H9 (cell line): ENCODE measurements at places on chromosomes 6 and 20.

DNA sequence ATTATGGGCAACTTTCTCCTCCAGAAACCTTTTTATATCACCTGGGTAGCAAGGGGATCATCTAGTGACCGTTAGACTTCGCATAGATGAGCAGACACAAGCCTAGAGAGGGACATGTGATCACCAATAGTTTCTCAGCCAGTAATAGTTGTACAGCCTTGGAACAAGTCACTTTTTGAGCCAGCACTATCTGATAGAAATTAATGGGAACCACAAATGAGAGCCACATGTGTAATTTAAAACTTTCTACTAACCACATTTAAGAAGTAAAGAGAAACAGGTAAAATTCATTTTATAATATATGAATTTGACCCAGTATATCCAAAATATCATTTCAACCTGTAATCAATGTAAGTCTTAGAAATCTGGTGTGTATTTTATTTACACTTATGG lies 592 bp upstream of the CTNNBL1 start:
- H3K4me1 ChIP-seq = 0 out of 2 replicates have a peak, but pooled peaks cover 4% of the 10 kb centered on the region
- H3K27me3 ChIP-seq = no peaks in the 10 kb centered on the region
- no peaks in the 10 kb centered on the region; the same call in 1 of the 2 replicates for H3K36me3 ChIP-seq
- peak overlapping the region; percentile 99 for H3K4me3 ChIP-seq
- no peak overlapping the region for H3K27ac ChIP-seq

DNA sequence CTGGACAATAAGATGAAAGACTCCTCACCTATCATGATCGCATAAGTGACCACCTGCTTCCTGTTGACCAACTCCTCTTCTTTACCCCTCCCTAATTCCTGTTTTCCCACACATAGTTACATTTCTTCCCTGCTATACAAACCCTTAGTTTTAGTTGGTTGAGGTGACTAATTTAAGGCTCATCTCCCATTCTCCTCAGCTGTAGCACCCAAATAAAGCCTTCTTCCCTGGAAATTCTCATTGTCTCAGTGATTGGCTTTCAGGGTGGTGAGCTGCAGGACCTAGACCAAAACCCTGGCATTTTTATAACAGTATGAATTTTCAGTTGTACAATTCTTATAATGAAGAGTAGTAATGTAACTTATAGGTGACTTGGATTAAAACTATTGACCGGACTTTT lies 2.1 kb downstream of the FKBP1C start:
- no peak overlapping the region for H3K4me3 ChIP-seq
- peaks cover 19% of the 10 kb centered on the region for H3K36me3 ChIP-seq
- no peaks in the 10 kb centered on the region for H3K27me3 ChIP-seq
- H3K27ac ChIP-seq = no peak overlapping the region
- no peak for DNase-seq

- peaks cover 6% of the 10 kb centered on the region; the same call in 1 of the 2 replicates for H3K36me3 ChIP-seq
- no peaks in the 10 kb centered on the region for H3K27me3 ChIP-seq
Observed at GRCh38 chr6:63637865-63638445, 2.4 kb downstream of the PHF3 start.

- no peak overlapping the region for H3K27ac ChIP-seq
- no peak overlapping the region for H3K4me3 ChIP-seq
- H3K36me3 ChIP-seq = no peaks in the 10 kb centered on the region
- no peaks in the 10 kb centered on the region for H3K27me3 ChIP-seq
- peak; percentile 93 for DNase-seq
Observed at GRCh38 chr6:109236115-109237076, 141.1 kb downstream of the CEP57L1 start.

DNA sequence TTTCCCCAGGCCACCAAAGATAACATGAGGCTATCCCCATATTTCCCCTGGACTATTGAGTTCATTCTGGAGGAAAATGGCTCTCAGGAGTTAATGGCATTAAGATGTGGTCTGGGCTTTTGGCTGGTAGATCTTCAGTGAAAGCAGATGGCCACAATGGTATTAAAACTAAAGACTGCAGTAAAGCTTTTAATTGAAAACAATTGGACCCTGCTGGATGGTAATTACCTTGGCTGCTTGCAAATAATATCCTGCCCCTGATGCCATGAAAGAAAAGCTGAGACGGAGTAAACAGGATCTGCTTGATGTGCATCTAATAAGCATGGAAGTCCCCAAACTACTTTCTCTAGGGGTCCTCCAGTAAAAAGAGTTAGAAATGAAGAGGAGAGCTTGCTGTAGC lies 255.8 kb downstream of the QKI start:
- no peaks in the 10 kb centered on the region; the same call in 1 of the 2 replicates for H3K4me1 ChIP-seq
- no peaks in the 10 kb centered on the region for H3K36me3 ChIP-seq
- no peak overlapping the region for H3K4me3 ChIP-seq
- H3K27ac ChIP-seq = no peak overlapping the region
- H3K27me3 ChIP-seq = no peaks in the 10 kb centered on the region

DNA sequence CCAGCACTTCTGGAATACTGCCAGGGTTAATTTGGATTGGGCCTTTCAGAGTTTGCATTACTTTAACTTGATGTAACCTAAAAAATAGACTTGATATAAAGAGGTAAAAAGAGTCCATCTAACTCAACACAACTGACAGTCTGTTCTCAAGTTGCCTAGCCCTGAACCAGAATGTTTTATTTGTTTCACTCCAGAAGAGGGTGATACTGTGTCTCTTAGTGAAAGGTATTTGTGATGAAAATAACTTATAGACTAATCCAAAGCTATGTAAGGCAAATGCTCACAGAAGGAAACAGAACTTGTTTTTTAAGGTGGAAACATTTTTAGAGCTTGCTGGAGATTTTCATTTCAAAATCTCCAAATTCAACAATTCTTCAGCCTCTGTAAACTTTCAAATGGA lies 469.1 kb upstream of the RUNX2 start:
- H3K27ac ChIP-seq = no peak overlapping the region
- DNase-seq = no peak
- no peaks in the 10 kb centered on the region for H3K4me1 ChIP-seq

DNA sequence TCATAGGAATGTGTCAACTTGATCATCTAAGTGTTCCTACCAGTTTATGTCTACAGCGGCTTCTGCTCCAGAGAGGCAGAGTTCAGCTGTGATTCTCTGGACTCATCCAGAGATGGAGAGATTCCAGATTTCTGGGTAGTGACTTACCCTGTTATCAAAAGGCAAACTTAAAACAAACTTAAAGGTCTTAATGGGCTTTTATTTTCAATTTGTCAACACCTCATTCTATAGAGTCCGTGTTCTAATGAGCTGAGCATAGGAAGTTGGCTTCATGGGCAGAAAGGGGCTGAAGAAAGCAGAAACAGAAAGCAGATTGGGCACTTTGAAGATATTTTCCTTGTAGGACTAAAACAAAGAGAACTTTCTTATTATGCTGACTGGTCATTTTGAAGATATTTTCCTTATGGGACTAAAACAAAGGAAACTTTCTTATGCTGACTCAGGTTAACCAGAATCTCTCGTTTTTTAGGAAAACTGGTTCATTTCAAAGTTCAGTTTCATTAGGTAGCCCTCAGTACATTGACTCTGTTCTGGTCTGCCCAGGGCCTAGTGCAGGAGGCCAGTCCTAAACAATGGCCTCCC lies 185.1 kb downstream of the CDH26 start:
- no peak overlapping the region for H3K27ac ChIP-seq
- H3K4me1 ChIP-seq = no peaks in the 10 kb centered on the region
- no peaks in the 10 kb centered on the region for H3K27me3 ChIP-seq

GRCh38 chr6:142900227-142900971 lies 44.6 kb downstream of the HIVEP2 start:
- no peaks in the 10 kb centered on the region for H3K4me1 ChIP-seq
- DNase-seq = no peak
- no peak overlapping the region for H3K4me3 ChIP-seq
- H3K36me3 ChIP-seq = no peaks in the 10 kb centered on the region
- H3K27ac ChIP-seq = no peak overlapping the region

- no peak overlapping the region for H3K27ac ChIP-seq
- DNase-seq = no peak
- no peaks in the 10 kb centered on the region for H3K36me3 ChIP-seq
- H3K4me3 ChIP-seq = no peak overlapping the region
- no peaks in the 10 kb centered on the region for H3K27me3 ChIP-seq
Observed at GRCh38 chr20:48607544-48607865, 220.3 kb downstream of the PREX1 start.

- no peak for DNase-seq
- no peaks in the 10 kb centered on the region for H3K27me3 ChIP-seq
- H3K4me1 ChIP-seq = no peaks in the 10 kb centered on the region
- no peak overlapping the region; the same call in 2 of the 3 replicates for H3K4me3 ChIP-seq
- no peaks in the 10 kb centered on the region for H3K36me3 ChIP-seq
- H3K27ac ChIP-seq = no peak overlapping the region
Observed at GRCh38 chr20:57881466-57882385, 171.9 kb upstream of the PMEPA1 start.

GRCh38 chr20:1119128-1119505 lies 715 bp downstream of the PSMF1 start:
- H3K36me3 ChIP-seq = peaks cover 27% of the 10 kb centered on the region
- H3K4me3 ChIP-seq = peak overlapping the region; percentile 96
- no peak for DNase-seq
- H3K27me3 ChIP-seq = no peaks in the 10 kb centered on the region

DNA sequence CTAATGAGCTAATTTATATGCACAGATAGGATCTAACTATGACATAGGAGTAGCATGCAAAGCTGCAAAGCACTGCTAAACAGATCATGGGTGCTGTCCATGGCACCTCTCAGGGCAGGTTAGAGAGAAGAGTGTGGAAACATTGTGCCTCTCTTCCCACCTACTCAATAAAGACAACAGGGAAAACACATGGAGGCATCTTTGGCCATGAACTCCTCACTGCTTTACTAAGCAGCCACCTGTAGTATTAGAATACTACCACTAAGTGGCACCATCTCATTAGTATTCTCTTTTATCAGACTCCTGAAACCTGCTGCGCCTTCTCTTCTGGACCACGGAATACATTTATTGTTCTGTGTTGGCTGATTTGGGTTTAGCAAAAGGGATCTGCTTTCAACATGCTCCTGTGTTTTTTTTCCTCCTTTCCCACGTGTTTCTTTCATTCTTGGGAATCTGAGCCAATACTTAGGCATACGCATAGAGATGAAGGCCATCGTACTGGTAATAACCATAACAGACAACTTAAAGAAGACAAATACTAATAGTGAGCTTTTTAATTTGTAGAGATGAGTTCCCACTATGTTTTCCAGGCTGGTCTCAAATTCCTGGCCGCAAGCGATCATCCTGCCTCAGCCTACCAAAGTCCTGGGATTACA lies 9.4 kb upstream of the HDDC2 start:
- no peak overlapping the region for H3K27ac ChIP-seq
- no peak overlapping the region for H3K4me3 ChIP-seq
- H3K4me1 ChIP-seq = no peaks in the 10 kb centered on the region
- no peaks in the 10 kb centered on the region for H3K27me3 ChIP-seq

GRCh38 chr6:138278326-138278725 lies 60.0 kb upstream of the PBOV1 start:
- no peaks in the 10 kb centered on the region for H3K4me1 ChIP-seq
- no peaks in the 10 kb centered on the region for H3K27me3 ChIP-seq
- H3K36me3 ChIP-seq = no peaks in the 10 kb centered on the region

GRCh38 chr6:36463676-36464075 lies 20.9 kb downstream of the KCTD20 start:
- DNase-seq = no peak
- H3K36me3 ChIP-seq = no peaks in the 10 kb centered on the region
- no peaks in the 10 kb centered on the region for H3K27me3 ChIP-seq

GRCh38 chr6:138648127-138648526 lies 125.4 kb upstream of the CCDC28A start:
- no peaks in the 10 kb centered on the region for H3K4me1 ChIP-seq
- H3K27me3 ChIP-seq = no peaks in the 10 kb centered on the region
- H3K36me3 ChIP-seq = peaks cover 10% of the 10 kb centered on the region; the same call in 1 of the 2 replicates
- DNase-seq = no peak
- H3K4me3 ChIP-seq = no peak overlapping the region

GRCh38 chr6:82178077-82178758 lies 69.3 kb downstream of the IBTK start:
- H3K36me3 ChIP-seq = peaks cover 37% of the 10 kb centered on the region
- no peak overlapping the region for H3K27ac ChIP-seq
- DNase-seq = no peak
- no peak overlapping the region for H3K4me3 ChIP-seq

- no peaks in the 10 kb centered on the region for H3K36me3 ChIP-seq
- H3K4me1 ChIP-seq = peaks cover 2% of the 10 kb centered on the region; the same call in 1 of the 2 replicates
- no peak for DNase-seq
- no peak overlapping the region for H3K4me3 ChIP-seq
Observed at GRCh38 chr6:79413562-79414002, 123.6 kb downstream of the LCA5 start.

DNA sequence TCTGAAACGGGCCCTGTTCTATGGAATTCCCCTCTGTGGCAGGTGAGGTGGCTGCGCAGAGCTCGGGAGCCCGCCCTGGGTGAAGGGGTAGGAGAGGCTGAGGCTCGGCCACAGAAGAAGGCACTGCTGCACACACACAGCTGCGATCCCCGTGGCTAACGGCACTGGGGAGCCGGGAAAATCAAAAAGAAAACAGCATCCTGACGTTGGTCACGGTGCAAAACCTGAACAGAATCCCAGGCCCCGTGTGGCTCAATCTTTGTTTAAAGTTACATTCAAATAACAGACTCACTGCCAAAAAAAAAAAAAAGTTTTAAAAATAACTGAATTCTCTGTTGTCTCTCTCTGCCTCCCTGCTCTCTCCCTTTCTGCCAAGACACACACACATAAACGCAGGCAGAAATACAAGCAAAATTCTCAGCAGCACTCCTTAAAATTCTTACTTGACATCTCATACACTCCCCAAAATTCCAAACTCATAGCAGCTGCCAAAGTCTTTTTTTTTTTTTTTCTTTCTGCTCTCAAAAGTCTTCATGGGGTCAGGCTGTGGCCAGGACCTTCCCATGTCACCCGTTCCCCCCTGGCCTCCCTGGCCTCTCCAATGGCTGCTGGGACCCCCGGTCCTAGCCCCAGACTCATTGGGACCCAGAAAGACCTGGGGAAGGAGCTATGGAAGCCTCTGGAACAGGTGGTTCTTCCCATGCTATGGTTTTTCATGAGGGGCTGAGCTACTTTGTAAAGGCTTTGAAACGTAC lies 248.8 kb downstream of the TTLL2 start:
- H3K36me3 ChIP-seq = no peaks in the 10 kb centered on the region
- H3K27ac ChIP-seq = no peak overlapping the region
- no peaks in the 10 kb centered on the region for H3K27me3 ChIP-seq

GRCh38 chr20:19077370-19078220 lies 134.8 kb upstream of the SLC24A3 start:
- H3K4me1 ChIP-seq = no peaks in the 10 kb centered on the region; the same call in 1 of the 2 replicates
- no peak overlapping the region for H3K27ac ChIP-seq
- H3K27me3 ChIP-seq = no peaks in the 10 kb centered on the region
- no peaks in the 10 kb centered on the region for H3K36me3 ChIP-seq

GRCh38 chr20:38523697-38524096 lies 51.1 kb downstream of the RALGAPB start:
- no peak overlapping the region for H3K4me3 ChIP-seq
- no peak overlapping the region for H3K27ac ChIP-seq
- DNase-seq = no peak
- no peaks in the 10 kb centered on the region for H3K27me3 ChIP-seq

- no peak overlapping the region for H3K4me3 ChIP-seq
- no peak for DNase-seq
- no peaks in the 10 kb centered on the region for H3K36me3 ChIP-seq
- H3K4me1 ChIP-seq = no peaks in the 10 kb centered on the region
Observed at GRCh38 chr6:14765106-14765505, 480.8 kb upstream of the JARID2 start.

- H3K27me3 ChIP-seq = no peaks in the 10 kb centered on the region
- no peaks in the 10 kb centered on the region; the same call in 1 of the 2 replicates for H3K4me1 ChIP-seq
- DNase-seq = no peak
Observed at GRCh38 chr6:139442188-139442671, 67.8 kb upstream of the CITED2 start.

GRCh38 chr6:5764401-5764955 lies 242.2 kb downstream of the NRN1 start:
- no peak overlapping the region for H3K27ac ChIP-seq
- H3K27me3 ChIP-seq = no peaks in the 10 kb centered on the region
- no peak for DNase-seq
- H3K4me1 ChIP-seq = no peaks in the 10 kb centered on the region
- H3K36me3 ChIP-seq = peaks cover 10% of the 10 kb centered on the region
- H3K4me3 ChIP-seq = no peak overlapping the region
